Fibroblast of skin of scalp (primary cell): ENCODE measurements at places on chromosomes 1 and 21.

DNA sequence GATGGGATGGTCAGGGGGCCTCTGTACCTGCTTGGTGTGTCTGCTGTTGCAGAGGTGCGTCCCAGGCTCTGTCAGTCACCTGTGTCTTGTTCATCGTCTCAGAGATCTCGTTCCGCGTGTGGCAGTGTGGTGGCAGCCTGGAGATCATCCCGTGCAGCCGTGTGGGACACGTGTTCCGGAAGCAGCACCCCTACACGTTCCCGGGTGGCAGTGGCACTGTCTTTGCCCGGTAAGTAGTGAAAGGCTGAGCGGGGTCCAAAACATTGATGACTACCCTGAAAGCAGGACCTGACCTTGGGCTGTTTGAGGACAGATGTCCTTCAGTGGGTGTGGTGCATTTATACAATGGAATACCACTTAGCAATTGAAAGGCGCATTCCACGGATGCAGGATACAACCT is 171.0 kb downstream of the PGBD5 start:
- DNase-seq, result no peak

- DNase-seq, result no peak
Observed at GRCh38 chr21:35652872-35653271, 407.5 kb downstream of the SETD4 start.

- no peak for DNase-seq
Observed at GRCh38 chr1:152410028-152410427, 4.0 kb downstream of the CRNN start.

DNA sequence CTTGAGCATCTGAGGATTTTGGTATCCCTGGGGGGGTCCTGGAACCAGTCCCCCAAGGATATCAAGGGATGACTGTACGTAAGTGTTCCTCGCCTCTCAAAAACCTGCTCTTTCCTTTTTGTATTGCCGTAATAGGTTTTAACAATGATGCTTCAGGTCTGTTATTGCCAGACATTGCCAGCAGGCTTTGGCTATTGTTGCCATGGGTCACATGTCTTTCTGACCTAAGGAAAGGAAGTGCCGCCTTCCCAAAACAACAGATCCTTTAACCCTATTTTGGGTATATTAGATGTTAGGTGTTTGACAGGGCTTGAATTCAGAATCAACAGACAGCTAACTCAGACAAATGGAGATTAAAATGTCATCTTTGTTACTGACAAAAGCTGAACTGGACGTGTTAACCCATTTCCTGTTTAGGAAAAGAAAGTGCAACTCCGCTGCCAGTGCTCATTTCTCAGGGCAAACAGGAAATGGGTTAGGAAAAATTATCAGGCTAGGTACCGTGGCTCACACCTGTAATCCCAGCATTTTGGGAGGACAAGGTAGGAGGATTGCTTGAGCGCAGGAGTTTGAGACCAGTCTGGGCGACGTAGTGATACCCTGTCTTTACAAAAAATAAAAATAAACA is 12.4 kb upstream of the PRPF38B start:
- no peak for DNase-seq

GRCh38 chr1:233868461-233868860 is 36.0 kb upstream of the SLC35F3 start:
- DNase-seq, result no peak
